Hematopoietic multipotent progenitor cell treated with erythropoietin and hydrocortisone succinate and interleukin-3 and kit ligand, for 4 days (in vitro differentiated cells): ENCODE measurements at places on chromosomes 3 and 15.
A peak's percentile ranks its signal among the peaks of the same experiment; 100 is the strongest.

DNA sequence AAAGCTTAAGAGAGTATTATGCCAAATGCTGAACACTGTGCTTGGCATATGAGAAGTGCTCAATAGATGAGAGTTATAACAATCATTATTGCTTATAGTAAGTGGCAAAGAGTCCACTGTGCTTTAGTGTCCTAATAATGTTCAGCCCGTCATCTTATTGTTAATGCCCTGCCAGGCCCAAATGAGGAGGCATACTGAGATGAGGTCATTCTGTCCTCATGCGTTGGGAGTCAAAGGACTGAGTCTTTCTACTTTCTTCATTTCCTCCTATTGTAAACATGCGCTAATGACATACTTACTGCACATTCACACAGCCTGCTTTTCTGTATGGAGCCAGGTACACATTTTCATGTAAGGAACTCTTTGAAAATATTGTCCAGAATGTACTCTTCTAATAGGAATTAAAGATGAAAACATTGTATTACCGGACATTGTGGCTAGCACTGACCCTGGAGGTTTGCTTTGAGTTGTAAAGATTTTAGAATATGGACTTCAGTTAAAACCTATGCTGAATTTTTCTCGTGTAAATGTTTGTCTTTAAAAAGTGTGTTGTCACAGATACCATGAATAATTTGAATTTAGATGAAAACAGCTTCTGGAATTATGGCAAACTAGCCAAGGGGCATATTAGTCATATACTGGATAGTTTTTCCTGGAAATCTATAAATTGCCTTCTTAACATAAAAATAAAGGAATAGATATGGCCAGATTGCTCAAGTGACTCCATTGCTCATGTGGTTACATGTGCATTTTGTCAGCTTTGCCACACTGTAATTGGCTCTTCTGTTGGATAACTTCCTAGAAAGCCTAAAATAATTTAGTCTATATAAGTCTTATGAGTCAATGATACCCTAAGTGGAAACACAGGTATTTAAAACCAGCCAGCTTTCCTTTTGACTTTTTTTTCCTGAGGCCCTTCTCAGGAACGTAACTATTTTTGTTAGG, 38.3 kb downstream of the KBTBD12 start:
- no peak for DNase-seq

- DNase-seq: no peak
Observed at GRCh38 chr3:178169421-178169820, 366.8 kb upstream of the KCNMB2 start.

- DNase-seq: peak; percentile 86
Observed at GRCh38 chr15:51380999-51381806, 39.7 kb downstream of the GLDN start.

DNA sequence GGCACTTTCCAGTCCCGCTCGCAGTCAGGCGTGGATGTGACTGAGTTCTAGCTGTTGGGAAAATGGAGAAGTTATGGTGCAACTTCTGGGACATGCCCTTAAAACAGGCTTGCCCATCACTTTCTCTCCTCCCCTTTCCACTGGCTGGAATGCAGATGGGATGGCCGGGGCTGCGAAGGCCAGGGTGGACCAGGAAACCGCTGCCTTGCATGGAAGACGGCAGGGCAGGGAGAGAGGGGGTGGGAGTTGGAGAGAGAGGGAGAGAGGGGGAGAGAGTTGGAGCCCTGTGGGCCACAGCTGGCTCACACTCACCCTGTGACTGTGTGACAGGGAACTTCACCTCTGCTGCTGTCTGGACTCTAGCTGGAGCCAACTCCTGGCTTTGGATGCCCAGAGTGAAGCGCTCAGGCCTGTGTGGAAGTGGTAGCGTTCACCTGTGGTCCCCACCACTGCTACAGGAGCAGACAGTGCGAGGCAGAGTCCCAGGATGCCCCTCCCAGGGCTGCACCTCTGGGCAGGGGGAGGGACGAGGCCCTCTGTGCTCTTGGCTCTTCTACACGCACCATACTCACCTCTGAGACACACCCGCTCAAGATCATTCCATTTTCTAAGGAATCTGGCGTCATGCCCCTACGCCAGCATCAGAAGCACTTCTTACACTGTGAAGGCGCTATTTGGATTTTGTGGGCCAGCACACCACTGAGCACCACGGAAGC, 36.6 kb downstream of the KLHL25 start:
- DNase-seq: no peak

- DNase-seq: no peak
Observed at GRCh38 chr15:40096094-40096891, 12.4 kb downstream of the BMF start.

DNA sequence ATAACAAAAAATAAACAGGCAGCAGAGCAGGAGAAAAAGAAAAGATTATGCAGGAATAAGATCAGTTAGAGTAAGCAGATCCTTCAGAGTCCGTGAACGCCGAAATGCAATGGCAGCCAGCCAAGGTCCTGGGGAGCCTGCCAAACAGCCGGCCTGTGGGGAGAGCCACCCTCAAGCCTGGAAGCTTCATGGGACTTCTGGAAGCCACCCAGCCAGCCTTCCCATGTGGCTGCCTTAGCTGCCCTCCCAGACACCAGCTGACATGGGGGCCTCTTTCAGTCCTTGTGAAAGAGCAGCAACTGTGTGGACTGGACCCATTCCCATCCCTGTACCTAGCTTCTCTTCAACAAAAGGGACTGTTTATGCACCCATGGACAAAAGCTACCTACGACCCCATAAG, 64.9 kb upstream of the RAD18 start:
- DNase-seq: no peak

DNA sequence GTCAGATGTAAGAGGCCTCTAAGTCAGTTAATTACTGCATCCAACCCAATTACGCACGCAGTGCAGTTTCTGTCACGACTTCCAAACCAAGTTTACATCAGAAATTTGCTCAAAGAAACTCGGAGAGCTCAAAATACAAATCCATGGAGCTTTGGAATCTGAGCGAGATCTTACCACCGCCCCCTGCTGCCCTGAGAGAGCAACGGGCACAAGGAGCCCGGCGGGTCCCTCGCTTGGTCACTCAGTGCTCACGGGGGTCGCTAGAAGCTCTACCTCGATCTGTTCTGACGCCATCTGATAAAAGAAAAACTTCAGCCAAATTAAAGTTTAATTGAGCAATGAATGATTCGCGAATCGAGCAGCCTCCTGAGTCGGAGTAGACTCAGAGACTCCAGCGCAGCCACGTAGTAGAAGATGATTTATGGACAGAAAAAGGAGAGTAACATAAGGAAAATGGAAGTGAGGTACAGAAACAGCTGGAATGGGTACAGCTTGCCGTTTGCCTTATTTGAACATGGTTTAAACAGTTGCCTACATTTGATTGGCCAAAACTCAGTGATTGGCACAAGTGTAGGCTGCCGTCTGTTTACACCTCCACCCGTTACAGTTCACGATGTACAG, 232.7 kb upstream of the ATP10A start:
- DNase-seq: peak; percentile 17

DNA sequence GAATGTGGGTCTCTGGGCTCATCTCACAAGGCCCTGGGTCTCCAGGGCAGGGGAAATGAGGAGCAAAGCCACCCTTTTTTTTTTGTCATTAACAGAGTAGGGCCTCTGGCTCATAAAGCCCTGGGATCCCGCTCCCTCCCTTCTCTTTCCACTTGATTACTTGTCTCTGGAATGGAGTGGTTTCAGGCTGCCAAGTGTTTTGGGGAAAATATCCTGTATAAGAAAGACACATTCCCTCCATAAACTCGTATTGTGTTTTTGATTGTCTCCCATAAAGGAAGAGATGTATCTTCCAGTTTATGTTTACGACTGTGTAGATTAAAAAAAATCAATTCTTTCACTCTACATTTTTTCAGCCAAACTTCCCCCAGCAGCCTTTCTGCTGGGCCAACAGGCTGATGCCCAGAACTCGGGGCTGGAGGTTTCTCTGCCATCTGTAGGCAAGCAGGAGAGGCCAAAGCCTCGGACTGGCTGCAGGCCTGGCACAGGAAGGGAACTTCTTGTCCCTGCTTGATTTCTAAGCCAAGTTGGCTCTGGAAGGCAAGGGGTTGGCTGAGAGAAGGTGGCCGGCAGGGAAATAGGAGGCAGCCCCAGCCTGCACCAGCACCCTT, 49.4 kb upstream of the INSYN1 start:
- DNase-seq: no peak

GRCh38 chr3:139112230-139112558, 67.5 kb upstream of the PRR23C start:
- no peak for DNase-seq

- no peak for DNase-seq
Observed at GRCh38 chr3:51953445-51953844, 1.7 kb upstream of the GPR62 start.

DNA sequence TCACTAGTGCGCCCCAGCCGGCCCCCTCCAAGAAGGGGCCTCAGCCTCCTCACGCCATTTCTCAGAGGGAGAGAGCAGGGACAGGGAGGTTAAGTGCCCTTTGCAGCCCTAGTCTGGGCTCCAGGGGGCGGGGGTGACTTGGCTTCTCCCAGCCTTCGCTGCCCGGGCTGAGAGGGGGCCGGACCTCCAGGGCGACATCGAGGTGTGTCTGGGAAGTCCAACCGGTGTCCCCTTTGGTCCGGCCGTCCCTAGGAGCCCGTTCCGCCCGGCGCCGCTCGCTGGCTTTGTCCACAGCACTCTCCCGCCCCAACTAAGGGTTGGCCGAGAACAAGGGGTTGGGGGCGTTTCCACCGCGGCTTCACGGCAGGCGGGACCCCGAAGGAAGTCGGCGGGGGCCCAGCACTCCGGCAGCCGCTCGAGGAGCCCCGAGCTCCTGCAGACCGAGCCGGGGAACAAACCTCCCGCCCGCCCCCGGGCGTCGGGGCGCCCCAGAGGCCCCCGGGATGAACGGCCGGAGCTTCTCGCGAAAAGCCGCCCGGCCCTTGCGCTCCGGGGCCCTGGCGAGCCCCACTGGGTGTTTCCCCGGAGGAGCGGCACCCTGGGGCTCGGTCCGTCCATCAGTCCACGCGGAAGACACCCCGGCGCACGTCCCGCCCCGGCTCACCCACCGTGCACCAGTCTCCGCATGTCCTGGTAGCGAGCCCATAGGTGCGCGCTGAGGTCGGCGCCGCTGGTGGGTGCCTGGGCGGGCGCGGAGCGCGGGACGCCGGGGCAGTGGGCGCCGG, 627 bp downstream of the NT5DC2 start:
- DNase-seq: peak; percentile 62

DNA sequence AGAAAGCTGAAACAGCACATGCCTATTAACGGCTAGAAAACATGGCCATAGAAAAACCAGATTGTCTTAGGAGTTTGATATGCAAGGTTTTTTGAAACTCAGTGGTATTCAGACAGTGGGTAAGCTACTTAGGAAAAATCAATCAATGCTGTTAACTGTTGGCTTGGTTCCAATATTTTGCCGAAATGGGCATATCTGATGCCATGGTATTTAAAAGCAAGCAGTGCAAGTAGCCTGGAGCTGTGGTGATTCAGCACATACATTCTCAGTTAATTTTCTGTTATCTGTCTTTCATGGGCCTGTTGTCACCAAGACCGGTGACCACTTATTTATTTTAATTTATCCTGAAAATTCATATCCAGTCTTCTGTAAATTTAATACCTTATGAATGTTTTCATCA, 17.3 kb upstream of the SUCNR1 start:
- no peak for DNase-seq

DNA sequence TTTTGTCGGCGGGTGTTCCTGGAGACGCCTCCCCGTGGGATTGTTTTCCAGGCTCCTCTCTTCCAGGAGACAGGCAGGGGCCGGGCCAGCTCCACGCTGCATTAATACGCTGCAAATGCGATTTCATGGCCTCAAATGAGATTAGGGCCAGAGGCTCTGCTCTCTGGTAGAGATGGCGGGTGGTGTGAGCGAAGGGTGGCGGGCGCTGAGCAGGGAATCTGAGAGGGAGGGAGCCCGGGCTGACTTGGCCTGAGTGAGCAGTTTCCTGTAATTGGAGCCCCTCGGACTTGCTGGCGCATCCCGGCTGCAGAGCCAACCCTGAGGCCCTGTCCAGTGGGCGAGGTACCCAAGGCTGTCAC, 7.4 kb upstream of the CCDC33 start:
- no peak for DNase-seq

DNA sequence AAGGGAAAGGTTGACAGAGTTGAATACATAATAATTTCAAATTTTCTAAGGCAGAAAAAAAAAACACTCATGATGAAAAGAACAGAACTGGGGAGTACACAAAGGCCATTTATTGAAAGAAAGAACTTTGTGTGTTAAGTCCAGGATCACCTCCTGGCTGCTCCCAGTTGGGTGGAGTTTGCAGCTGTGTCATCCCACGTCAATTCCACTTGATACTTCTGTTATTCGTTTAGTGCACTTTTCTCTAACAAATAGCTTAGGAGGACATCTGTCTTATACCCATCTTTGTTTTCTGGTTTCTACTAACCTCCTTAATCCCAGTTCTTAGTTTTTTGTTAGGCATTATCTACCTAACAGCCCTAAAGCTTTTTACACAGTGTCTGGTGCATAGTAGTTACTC, 44.7 kb downstream of the SGO1 start:
- no peak for DNase-seq

- no peak for DNase-seq
Observed at GRCh38 chr15:60757831-60758570, 279.1 kb upstream of the ICE2 start.
